ENCODE measurements at places on chromosomes 7 and 10.

- DNase-seq = no peak
These were observed 30.9 kb upstream of the ITGB8 start for GRCh38 chr7:20299647-20300312.

DNA sequence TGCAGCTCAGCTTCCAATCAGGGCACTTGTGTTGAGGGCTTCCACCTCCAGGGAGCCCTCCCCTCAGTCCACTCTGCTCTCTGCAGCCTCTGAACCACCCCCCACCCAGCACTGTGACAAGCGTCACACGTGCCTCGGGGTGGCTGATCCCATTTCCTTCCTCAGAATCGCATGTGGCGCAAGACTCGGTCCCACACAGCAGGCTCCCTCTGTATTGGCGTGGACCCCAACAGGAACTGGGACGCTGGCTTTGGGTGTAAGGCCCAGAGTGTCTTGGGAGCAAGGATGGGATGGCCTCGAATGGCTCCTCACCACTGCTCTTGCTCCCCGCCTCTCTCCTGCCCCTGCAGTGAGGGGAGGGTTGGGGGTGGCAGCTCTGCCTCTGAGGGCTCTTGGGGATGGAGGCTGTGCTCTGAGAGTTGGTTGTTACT is 4.1 kb downstream of the CPA1 start:
- DNase-seq = no peak

- no peak for DNase-seq
These were observed 97.5 kb downstream of the TCF7L2 start for GRCh38 chr10:113047605-113047962.

DNA sequence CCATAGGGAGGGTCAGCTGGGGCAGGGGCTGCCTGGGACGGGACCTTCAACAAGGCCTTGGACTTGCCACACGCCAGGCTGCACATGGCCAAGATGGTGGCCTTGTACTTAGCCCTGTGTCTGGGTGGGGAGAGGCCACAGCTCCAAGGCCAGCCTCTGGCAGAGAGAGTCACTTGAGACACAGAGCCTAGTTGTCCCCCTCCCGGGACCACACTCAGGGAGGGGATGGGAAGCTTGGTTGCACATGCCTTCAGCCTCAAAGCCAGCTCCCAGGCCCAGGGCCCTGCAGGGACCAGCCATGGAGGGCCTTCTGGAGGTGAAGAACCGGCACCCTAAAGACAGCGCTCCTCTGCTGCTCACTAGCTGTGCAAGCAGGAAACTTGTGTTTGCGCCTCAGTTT is 16.7 kb downstream of the MMRN2 start:
- DNase-seq = no peak

DNA sequence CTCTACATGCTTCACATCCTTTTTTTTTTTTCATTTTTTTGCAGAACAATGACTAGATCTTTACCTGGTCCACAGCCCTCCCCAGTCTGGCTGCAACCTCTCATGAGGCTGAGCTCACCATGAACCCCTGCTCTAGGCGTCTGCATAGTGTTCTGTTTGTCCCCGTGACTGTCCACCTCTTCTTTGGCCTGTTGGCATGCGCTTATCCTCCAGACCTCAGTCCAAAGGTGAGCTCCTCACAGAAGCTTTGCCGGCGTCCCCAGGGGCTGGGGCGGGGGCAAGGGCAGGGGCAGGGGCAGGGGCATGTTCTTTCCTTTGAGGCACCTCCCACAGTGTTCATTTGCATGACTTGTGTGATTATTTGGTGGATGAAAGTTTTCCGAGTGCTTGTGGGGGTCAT is 218.4 kb upstream of the ZNF32 start:
- DNase-seq = no peak

GRCh38 chr10:26408858-26409494 is 29.2 kb upstream of the APBB1IP start:
- no peak for DNase-seq

DNA sequence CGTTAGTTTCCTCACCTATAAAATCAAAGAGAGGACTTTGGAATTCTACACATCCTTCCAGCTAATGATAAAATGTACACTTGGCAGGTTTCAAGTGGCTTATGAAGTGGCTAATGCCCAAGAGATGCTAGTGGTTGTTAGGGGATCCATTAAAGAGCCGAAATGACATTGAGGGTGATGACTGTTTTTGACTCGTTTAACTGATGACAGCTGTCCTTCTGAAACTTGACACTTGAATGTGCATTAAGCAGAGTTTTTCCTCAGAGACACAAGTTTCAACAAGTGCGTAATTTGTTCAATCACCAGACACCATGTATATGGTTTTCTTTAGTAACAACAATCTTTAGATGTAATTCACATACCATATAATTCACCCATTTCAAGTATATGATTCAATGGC is 1.6 kb upstream of the PRF1 start:
- no peak for DNase-seq
